Fibroblast of pulmonary artery (primary cell): ENCODE measurements at places on chromosomes 16 and 17.

DNA sequence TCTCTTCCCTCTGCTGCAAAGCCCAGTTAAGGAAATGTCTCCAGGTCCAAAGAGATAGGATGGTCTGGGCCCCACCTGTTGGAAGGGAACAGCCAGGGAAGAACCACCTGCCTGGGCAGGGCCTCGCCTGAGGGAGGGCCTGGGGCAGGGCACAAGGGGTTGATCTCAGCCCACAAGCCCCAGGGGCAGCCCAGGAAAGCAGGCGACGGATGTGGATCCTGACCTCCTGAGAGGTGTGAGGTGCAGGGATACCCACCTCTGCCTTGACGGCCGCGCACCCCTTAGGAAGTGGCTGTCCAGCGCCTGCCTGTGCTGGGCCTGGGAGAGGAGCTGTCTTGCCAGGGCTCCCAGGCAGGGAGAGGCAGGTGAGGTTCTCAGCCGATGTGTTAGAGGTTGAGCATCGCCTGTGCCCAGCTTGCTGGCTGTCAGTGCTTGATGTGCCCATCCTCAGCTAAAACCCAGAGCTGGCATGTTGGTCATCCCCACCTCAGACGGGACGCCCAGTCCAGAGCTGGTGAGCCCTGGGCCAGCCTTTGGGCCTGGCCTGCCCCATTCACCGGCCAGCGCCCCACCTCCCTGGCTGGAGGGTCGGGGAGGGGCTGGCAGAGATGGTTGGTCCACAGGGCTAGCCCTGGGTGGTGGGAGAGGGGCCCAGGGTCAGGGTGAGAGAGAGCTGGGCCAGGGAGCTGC, 434 bp downstream of the CEMP1 start:
- no peak for DNase-seq

DNA sequence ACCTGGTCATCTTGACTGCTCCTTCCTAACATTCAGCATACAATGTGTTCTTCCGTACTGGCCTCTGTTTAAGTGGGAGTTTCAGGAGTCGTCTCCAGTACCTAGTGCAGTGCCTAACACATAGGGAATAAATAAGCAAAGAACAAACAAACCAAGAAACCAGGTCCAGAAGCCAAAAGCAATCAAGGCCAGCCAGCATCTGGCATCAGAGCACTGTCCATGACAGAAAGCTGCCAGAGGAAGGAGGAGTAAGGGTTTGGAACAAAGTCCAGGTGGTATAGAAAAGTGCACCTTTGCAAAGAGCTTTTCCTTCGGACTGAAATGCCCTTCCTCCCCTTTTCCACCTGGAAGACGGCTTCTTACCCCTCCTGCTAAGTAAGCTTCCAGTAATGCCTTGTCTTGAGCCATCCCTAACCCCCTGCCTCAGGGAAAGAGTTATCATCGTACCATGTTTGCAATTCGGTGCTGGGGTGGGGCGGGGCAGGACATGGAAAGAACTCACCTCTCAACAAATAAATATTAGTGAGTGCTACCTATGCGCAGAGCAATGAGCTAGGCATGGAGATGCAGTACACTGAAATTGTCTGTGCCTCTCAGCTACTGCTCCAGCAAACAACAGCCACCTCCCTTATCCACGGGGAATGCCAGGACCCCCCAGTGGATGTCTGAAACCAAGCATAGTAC, 47.6 kb downstream of the C17orf67 start:
- no peak for DNase-seq

DNA sequence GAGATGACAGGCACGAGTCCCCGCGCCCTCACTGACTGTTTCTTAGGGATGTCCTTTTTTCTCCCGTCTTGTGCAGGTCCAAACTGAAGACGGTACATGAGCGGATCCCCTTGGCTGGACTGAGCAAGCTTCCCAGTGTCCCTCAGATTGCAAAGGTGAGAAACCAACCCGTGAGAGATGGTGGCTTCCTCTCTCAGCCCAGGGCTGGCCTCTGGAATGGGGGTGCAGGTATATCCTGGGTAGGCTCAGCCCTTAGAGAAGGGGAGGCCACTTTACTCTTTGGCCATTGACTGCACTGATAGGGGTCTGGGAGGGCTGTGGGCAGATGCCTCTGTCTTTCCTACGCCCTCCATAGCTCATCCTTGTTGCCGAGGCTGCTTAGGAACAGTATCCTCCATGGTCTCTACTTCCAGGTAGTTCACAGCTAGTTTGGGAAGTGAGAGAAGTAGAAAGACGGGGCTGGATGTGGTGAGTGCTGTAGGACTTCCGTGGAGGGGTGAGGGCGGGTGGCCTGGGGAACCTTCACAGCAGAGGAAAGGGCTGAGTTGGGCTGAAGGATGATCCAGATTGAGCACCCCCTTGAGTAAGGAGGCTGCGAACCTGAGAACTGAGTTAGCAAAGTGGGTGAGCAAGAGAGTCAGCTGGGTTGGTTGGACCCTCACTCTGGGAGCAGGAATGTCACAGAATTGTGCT, 83.0 kb downstream of the OR1D5 start:
- DNase-seq, result no peak

GRCh38 chr16:57826706-57827625, 24.7 kb upstream of the KIFC3 start:
- no peak for DNase-seq

GRCh38 chr16:71784093-71784492, 24.5 kb downstream of the AP1G1 start:
- DNase-seq, result no peak

GRCh38 chr16:55568207-55568606, 1.7 kb downstream of the CAPNS2 start:
- no peak for DNase-seq

- peak; percentile 73 for DNase-seq
Observed at GRCh38 chr16:31451681-31452351, 7.5 kb upstream of the ARMC5 start.

DNA sequence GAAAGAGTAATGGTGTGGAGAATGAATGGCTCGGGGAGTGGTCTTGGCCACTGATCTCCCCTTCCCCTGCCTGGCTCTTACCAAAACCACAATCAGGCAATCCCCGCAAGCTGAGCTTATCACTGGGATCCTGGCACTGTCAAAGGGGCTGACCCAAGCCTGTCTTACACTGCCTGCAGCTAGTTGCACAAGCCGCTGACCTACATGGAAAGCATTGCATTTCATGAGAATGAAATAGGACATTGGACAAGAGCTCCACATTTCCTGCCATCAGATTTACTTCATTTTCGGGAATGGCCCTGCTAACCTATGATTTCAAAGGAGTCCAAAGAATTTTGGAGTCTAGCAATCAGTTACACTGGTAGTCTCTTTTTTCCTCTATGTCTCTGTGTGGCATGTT, 146.4 kb downstream of the PCTP start:
- DNase-seq, result no peak

GRCh38 chr16:3161235-3162018, 26.6 kb upstream of the OR1F1 start:
- no peak for DNase-seq

GRCh38 chr17:42287977-42288802, at the start of gene STAT5A:
TSS of gene STAT5A (plus strand) at chr17:42288498. CDS start at chr17:42289412, 914 bp downstream.
- peak; percentile 90 for DNase-seq
